ENCODE measurements at places on chromosomes 7 and 10. TPM values are rescaled to one million over a fixed set of nuclear protein-coding genes. Genes with fewer than 3 reads are reported as not detected.

ZC3HAV1L gene
- 23.5 TPM for total RNA-seq

TFPI2 gene
- 20.8 TPM for total RNA-seq

CALHM3 gene
- total RNA-seq, result not detected

NRG3 gene
- total RNA-seq, result 0.42 TPM

PHYHIPL gene
- 0.21 TPM for total RNA-seq

STEAP4 gene
- not detected for total RNA-seq

CUEDC2 gene
- total RNA-seq, result 113 TPM

MNX1 gene
- total RNA-seq, result 0.77 TPM

C10orf53 gene
- total RNA-seq, result 0.11 TPM

AIMP2 gene
- 44.3 TPM for total RNA-seq

SPDYE2 gene
- total RNA-seq, result not detected

PIP4K2A gene
- 12.9 TPM for total RNA-seq

GPR15LG gene
- not detected for total RNA-seq

ZNF727 gene
- total RNA-seq, result not detected

EPHB6 gene
- 27.7 TPM for total RNA-seq

GNGT1 gene
- not detected for total RNA-seq

PDZD8 gene
- 6.9 TPM for total RNA-seq

TMEM196 gene
- total RNA-seq, result not detected

RET gene
- 0.09 TPM for total RNA-seq

CHAT gene
- not detected for total RNA-seq

RELN gene
- total RNA-seq, result 46.9 TPM

ABCB1 gene
- total RNA-seq, result not detected

CYP3A5 gene
- 0.24 TPM for total RNA-seq

HOXA7 gene
- total RNA-seq, result not detected

CDK14 gene
- 20.6 TPM for total RNA-seq

FEZF1 gene
- not detected for total RNA-seq

SPDYE2B gene
- total RNA-seq, result not detected

SSMEM1 gene
- not detected for total RNA-seq

DPY19L1 gene
- total RNA-seq, result 20.8 TPM

GTF2I gene
- 221 TPM for total RNA-seq

NEURL1 gene
- 2.7 TPM for total RNA-seq

GRK5 gene
- 9.2 TPM for total RNA-seq

OPN4 gene
- total RNA-seq, result not detected

TEX36 gene
- not detected for total RNA-seq

TRIM50 gene
- not detected for total RNA-seq

XRCC2 gene
- 3.6 TPM for total RNA-seq

SPDYE9 gene
- total RNA-seq, result not detected

TNS3 gene
- total RNA-seq, result 8.0 TPM

TCTN3 gene
- 21.9 TPM for total RNA-seq

NPY gene
- total RNA-seq, result 1.5 TPM

FFAR4 gene
- total RNA-seq, result not detected

DNAJC2 gene
- total RNA-seq, result 9.3 TPM

STRA8 gene
- total RNA-seq, result not detected

CLRN3 gene
- total RNA-seq, result not detected

TCERG1L gene
- 0.32 TPM for total RNA-seq

PRSS1 gene
- total RNA-seq, result not detected

NUB1 gene
- total RNA-seq, result 31.4 TPM

DGKB gene
- 0.86 TPM for total RNA-seq

KLLN gene
- 1.8 TPM for total RNA-seq

CFAP70 gene
- 1.2 TPM for total RNA-seq

SUN3 gene
- not detected for total RNA-seq

VWDE gene
- total RNA-seq, result 46.3 TPM

ANLN gene
- 56.7 TPM for total RNA-seq

MKI67 gene
- total RNA-seq, result 63.6 TPM

SAP25 gene
- 1.5 TPM for total RNA-seq

ZNF467 gene
- 19.9 TPM for total RNA-seq

All from cardiac muscle cell (in vitro differentiated cells and primary cell).